ENCODE measurements at places on chromosomes 7 and 10.

- DNase-seq, result no peak
These were observed 61.4 kb upstream of the PPP1R3C start for GRCh38 chr10:91694170-91694794.

GRCh38 chr10:13515467-13515866 lies 13.3 kb downstream of the BEND7 start:
- DNase-seq, result no peak

DNA sequence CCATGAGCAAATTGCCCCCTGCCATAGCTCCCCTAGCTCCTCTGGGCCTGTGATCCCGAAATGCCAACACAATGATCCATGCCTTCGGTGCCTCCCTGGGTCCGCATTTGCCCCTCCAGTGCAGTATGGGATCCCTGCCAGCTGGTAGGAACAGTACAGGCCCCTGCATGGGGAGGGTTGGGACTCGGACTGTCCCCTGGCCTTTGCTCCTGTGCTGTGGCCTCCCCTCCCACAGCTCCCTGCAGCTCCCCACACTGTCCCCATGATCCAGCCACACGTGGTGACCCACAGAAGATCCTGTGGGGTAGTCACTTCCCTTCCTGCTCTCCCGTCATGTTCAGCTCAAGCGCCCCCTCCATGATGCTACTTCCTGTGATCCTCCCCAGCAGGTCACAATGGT lies 140.3 kb downstream of the MAPK8 start:
- no peak for DNase-seq

- no peak for DNase-seq
These were observed 21.9 kb downstream of the RRP12 start for GRCh38 chr10:97378933-97379921.

DNA sequence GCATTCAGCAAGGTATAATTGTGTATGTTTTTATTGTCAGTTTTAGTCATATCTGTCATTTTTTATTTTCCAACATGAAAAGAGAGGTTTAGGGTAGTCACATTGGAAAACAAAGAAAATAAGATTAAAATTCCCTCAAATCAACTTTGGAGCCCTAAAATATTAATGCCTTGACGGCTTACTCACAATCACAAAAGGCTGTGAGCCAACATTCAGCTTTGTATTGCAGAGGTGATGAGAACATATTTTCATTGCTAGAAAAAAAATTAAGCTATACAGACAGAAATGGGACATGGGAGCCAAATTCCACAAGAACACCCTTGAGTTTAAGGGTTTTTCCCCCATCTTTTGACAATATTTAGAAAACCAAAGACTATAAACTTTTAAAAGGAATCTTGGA lies 30.2 kb downstream of the CALD1 start:
- DNase-seq, result no peak

DNA sequence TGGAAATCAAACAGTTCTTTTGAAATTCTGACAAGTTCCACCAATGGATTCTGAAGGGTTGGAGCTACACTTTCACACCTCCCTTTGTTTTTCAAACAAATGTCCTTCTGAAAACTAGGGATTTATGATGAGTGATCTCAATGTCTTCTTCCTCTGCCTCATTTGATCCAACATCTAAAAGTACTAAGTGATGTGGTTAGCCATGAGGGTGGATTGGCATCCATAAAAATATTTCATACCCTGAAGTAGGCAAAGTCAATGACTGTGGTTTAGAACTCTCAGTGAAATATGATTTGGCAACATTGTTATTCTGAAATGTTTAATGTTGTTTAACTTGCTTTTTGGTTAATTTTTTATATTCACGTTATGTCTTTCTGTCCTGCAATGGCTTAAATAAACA lies 136.9 kb downstream of the MBL2 start:
- DNase-seq, result no peak

- no peak for DNase-seq
These were observed 36.7 kb upstream of the PRKAR1B start for GRCh38 chr7:763762-764161.

DNA sequence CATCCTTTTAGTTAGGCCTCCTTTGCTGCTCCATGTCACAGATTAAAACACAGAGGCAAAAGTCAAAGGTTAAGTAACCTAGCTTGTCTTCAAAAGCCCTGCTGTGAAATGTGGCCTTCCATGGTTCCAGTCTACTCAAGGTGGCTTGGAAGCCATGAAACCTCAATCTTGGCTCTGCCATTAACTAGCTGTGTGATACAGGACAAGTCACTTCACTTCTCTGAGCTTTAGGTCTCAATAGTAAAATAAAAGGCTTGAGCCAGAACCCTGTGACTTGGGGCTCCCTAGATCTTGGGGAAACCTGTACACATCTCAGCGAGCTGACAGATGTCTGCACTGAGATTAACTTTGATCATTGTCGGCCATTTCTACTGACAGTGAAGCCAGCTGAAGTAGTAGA lies 48.0 kb upstream of the KMT2E start:
- DNase-seq, result no peak

DNA sequence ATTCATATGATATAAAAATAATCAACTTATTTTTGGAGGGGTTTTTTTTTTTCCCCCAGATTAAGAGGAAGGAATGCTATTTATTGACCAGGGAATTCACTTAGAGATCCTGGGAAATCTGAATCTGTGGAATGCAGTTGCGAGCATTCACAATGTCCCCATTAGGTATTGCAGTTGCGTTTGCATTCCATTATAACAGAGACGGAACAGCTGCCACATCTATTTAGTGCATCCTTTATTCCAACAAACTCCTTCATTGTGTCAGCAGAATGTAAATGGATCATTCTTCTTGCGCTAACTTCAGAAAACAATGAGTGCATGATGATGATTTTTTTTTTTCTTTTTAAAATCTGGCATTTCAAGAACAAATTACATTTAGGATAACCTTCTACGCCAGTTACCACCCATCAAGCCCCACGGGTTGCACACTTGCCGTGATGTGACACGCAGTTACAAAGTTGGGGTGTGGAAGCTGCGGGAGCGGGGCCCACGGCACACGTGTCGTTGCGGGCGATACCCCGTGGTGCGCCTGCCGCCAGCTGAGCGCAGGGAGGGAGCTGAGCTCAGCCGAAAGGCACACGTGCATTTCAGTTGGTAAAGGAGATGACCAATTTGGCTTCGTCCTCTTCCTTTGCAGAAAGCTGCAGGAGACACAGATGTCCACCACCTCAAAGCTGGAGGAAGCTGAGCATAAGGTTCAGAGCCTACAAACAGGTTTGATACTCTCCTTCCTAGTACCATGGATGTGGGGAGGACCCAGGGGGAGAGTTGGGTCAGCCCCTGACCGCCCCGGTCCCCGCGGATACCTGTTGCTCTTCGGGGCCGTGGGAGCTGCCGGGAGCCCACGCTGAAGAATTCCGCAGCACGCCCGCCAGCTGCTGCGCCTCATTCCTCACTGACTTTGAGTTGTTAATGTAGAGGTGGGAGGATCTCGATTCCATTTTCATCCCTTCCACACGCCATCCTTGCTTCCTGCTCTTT lies 175.3 kb upstream of the SH2B2 start:
- DNase-seq, result no peak

DNA sequence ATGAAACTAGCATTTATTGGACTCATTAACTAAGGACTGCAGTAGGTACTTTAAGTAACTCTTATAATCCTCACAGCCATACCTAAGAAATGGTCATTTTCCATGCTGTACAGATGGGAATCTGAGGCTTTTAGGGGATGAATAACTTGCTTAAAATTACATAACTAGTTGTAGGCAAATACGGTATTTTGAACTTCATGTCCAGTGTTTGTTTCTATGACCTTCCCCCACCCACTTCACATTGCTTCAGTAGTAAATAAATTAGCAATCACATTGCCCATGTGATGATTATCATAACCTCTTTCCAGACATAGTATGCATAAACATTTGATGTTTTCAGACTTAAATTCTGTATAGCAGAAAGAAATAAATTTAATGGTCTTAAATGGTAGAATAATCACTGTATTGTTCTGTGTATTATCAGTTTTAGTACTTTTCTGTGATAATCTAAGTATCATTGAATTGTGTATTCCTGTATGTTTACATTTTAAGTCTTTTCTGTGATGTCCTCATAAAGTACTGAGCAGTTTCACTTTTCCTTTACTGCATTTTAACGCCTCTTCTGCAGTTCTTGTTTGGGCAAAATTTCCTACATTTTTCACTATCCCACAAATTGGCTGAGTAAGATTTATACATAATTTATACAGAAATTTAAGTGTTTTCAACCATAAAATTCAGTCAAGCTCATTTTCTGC lies 48.3 kb downstream of the ANKIB1 start:
- DNase-seq, result no peak

DNA sequence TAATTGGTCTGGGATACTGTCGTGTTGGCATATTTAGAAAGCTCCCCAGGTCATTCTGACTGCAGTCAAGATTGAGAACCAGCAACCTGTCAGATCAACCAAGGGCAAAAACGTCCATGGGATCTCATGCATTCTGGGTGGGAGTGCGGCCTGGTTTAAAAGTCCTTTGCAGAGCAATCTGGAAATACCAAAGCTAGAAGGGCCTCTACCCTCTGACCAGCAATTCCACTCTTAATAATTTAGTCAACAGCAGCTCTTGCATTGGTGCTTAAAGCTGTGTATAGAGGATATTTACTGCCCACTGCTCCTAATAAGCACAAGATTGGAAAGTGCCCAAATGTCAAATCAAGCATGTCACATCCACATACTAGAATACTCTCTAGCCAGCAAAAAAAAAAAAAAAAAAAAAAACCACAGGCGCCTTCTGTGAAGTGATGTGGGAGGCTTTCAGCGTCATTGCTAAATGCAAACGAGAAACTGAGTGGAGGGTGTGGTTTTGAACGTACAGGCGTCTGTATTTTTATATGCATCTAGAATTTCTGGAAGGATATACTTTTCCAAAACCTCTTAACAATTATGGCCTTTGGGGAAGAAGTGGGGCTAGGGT lies 44.8 kb upstream of the HSPA12A start:
- DNase-seq, result no peak

GRCh38 chr7:85343484-85343883 lies 156.6 kb upstream of the SEMA3D start:
- DNase-seq, result no peak
